Activated CD8-positive, alpha-beta memory T cell treated with anti-CD3 and anti-CD28 coated beads, Interleukin-2, amount 10 ng/mL, durations not matched to agents 7 days and 5 days (primary cell): ENCODE measurements at places on chromosomes 2 and 18.

DNA sequence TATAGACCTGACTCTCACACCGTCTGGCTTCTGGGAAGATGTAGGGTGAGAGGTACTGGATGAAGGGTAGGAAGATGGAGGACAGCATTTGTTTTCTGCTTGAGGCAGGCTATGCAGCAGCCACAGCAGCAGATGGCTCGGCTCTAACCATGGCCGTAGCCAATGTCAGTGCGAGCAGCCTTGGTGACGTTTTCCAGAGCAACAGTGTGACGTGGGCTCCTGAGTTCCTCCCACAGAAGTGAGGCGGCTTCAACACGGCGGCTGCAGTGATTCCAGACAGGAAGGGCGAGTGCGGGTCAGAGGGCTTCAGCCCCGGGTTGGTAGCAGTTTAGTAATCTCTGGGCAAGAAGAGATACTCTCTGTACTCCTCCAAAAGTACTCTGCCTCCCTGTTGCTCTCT, 133.0 kb upstream of the MYT1L start:
- no peak overlapping the region for H3K4me3 ChIP-seq
- no peaks in the 10 kb centered on the region for H3K27me3 ChIP-seq

GRCh38 chr2:147382322-147382948, 462.4 kb upstream of the ACVR2A start:
- H3K36me3 ChIP-seq, result no peaks in the 10 kb centered on the region
- H3K27ac ChIP-seq, result no peak overlapping the region
- H3K4me1 ChIP-seq, result no peaks in the 10 kb centered on the region
- no peaks in the 10 kb centered on the region for H3K27me3 ChIP-seq

DNA sequence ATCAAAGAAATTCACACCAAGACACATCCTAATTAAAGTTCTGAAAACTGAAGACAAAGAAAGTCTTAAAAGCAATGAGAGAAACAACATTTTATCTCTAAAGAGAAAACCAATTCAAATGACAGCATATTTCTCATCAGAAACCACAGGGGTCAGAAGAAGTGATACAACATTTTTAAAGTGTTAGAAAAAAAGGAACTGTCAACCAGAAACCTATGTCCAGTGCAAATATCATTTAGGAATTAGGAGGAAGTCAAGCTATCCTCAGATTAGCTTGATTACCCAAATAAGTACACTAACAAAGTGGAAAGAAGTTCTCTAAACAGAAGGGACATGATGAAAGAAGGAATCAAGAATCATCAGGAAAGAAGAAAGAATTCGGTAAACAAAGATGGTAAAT, 59.5 kb upstream of the BCL2L11 start:
- H3K36me3 ChIP-seq, result peaks cover 6% of the 10 kb centered on the region
- H3K27ac ChIP-seq, result no peak overlapping the region
- peaks cover 2% of the 10 kb centered on the region for H3K4me1 ChIP-seq
- peaks cover 64% of the 10 kb centered on the region for H3K27me3 ChIP-seq
- no peak for DNase-seq

DNA sequence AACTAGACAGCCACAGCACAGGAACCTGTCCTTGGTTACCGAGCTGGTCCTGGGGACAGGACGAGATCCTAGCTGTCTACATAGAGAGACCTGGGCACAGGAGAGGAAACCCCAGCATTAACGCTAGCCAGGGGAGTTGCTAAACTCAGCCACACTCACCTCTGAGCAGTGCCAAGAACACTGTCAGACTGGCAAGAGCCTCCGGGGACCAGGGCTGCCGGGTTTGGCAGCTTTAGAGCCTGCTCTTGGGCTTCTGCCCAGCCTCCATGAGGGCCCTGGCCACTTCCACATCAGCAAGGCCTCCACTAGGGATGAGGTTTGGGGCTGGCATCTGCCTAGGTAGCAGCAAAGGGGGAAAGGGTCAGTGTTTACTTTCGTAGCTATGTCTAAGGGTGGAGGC, 6.7 kb downstream of the TMBIM1 start:
- no peak for DNase-seq
- peak overlapping the region; percentile 98 for H3K27ac ChIP-seq
- H3K4me1 ChIP-seq, result peaks cover 69% of the 10 kb centered on the region
- peak overlapping the region; percentile 86 for H3K4me3 ChIP-seq

DNA sequence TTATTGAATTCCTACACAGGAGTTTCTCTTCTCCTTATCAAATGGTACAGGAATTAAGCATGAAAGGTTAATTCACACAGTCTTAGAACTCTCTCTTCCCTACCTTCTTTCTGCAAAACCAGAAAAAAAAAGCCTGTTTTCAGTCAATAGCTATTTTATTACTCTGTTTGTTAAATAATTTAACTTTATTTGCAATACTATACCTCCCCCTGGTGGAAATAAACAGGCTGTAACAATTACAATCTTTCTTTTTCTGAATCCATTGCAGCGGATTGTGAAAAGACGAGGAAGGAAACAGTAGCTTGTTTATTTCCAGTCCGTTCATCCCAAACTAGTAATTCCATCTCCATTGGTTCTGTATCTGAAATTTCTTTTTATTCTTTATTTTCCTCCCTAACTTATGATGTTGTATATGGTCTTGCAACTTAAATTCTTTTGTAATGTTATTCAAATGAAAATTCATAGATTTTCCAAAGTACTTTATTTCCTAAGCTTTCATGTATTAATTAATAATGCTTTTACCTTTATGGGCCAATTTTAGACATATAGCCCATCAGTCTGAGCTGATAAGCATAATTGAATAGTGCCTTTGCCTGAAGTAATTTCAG, 165.2 kb downstream of the SH3BP4 start:
- no peak overlapping the region for H3K4me3 ChIP-seq
- H3K36me3 ChIP-seq, result peaks cover 1% of the 10 kb centered on the region
- H3K27me3 ChIP-seq, result peaks cover 16% of the 10 kb centered on the region
- H3K27ac ChIP-seq, result no peak overlapping the region
- no peak for DNase-seq

GRCh38 chr2:62010632-62011256, 105.3 kb downstream of the COMMD1 start:
- no peaks in the 10 kb centered on the region for H3K36me3 ChIP-seq
- H3K4me3 ChIP-seq, result no peak overlapping the region
- no peaks in the 10 kb centered on the region for H3K4me1 ChIP-seq
- no peak overlapping the region for H3K27ac ChIP-seq

- H3K36me3 ChIP-seq, result no peaks in the 10 kb centered on the region
- no peaks in the 10 kb centered on the region for H3K4me1 ChIP-seq
- no peak for DNase-seq
- H3K4me3 ChIP-seq, result no peak overlapping the region
Measured at GRCh38 chr18:55078303-55078932, 119.2 kb upstream of the CCDC68 start.

DNA sequence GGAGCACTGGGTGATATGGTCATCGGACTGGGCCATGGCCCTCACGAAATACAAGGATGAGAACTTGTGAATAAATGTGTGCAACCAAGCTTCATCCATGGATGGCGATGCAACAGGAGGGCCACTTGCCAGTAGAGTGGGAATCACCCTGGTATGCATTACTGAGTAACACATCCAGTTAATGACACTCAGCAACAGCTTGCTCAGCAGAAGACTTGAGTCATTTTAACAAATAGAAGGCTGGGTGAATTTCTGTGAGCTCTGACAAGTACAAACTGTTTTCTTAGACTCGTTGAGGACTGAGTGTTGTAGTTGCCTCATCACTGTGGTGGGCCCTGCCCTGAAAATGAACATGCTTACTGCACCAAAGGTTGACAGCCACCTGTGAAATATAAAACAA, 221.6 kb downstream of the NCKAP5 start:
- no peak overlapping the region for H3K27ac ChIP-seq
- H3K4me1 ChIP-seq, result no peaks in the 10 kb centered on the region
- no peaks in the 10 kb centered on the region for H3K27me3 ChIP-seq
- no peak for DNase-seq
- H3K4me3 ChIP-seq, result no peak overlapping the region

GRCh38 chr2:240573516-240574385, 5.5 kb downstream of the RNPEPL1 start:
- no peak overlapping the region for H3K4me3 ChIP-seq
- no peak for DNase-seq
- H3K27ac ChIP-seq, result no peak overlapping the region
- H3K27me3 ChIP-seq, result no peaks in the 10 kb centered on the region
- peaks cover 33% of the 10 kb centered on the region for H3K4me1 ChIP-seq

- H3K27ac ChIP-seq, result no peak overlapping the region
- H3K36me3 ChIP-seq, result peaks cover 18% of the 10 kb centered on the region
- no peak for DNase-seq
- H3K4me3 ChIP-seq, result no peak overlapping the region
Measured at GRCh38 chr18:3015204-3015592, 2.3 kb upstream of the LPIN2 start.

DNA sequence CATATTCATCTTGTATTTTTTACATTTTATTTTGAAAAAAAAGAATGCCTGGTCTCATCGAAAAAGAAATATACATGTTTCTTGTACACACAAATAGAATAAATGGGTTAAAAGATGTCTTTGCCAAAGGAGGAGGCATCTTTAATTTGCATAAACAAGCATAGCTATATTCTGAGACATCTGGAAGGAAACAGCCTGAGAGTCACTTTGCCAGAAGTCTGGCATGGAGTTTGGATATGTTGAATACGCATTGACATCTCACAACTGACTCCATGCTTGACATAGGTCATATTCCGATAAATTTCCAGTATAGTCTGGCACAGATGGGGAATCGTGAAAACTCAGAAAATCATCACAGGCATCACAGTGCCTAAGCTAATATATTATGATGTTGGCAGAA, 1317.5 kb upstream of the CELF4 start:
- no peaks in the 10 kb centered on the region for H3K4me1 ChIP-seq
- no peak overlapping the region for H3K27ac ChIP-seq
- DNase-seq, result no peak
- H3K27me3 ChIP-seq, result no peaks in the 10 kb centered on the region
- H3K36me3 ChIP-seq, result no peaks in the 10 kb centered on the region

DNA sequence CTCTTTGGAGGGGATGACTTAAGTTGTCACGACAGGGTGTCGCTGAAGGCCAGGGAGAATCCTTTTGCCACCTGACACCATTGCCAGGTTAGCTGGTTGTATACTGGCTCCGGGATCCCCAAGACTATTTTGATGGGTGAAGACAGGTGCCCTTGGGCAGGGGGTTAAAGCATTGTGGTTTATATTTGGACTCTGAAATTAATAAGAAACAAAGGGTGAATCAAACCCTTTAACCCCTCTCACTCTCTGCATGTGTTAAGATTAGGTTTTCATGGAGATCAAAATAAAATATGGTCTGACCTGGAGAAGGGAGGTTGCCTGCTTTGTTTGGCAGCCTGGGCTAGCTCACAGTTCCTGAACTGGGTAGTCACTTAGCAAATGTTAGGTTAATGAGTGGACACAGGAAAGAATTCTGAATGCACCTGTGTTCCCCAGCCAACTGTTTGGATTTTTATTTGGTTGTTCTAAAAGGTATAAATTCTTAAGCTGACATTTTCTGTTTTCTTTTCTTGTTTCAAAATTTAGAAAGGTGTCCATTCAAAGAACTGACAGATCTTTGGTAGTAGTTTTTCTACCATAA, 301.7 kb downstream of the KCNS3 start:
- no peak overlapping the region for H3K4me3 ChIP-seq
- no peak overlapping the region for H3K27ac ChIP-seq
- H3K27me3 ChIP-seq, result peaks cover 3% of the 10 kb centered on the region
- no peaks in the 10 kb centered on the region for H3K4me1 ChIP-seq
- no peaks in the 10 kb centered on the region for H3K36me3 ChIP-seq
- no peak for DNase-seq

DNA sequence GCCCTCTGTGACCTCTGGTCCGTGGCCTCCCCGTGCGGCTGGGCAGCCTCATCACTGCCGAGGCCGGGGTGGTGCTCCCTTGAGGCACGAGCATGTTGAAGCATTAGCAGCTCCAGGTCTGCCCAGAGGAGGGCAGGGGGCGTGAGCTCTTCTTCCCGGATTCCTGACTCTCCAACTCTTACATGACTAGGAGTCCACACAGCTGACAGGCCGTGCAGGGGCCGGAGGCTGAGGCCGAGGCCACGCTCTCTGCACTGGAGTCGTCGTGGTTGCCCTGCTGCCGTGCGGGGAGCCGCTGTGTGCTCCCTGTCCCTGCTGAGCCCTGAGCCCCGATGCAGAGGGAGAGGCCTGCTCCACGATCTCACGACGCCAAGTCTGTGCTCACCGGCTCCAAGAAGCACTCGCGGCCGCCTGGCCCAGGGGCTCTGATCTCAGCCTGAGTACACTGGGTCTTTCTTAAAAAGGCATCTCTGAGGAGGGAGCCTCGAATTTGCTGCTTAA, 19.4 kb upstream of the KCNG2 start:
- H3K36me3 ChIP-seq, result no peaks in the 10 kb centered on the region
- DNase-seq, result no peak
- no peaks in the 10 kb centered on the region for H3K4me1 ChIP-seq
- no peaks in the 10 kb centered on the region for H3K27me3 ChIP-seq

- H3K27ac ChIP-seq, result no peak overlapping the region
- H3K27me3 ChIP-seq, result peaks cover 17% of the 10 kb centered on the region
- no peak overlapping the region for H3K4me3 ChIP-seq
- no peak for DNase-seq
- no peaks in the 10 kb centered on the region for H3K36me3 ChIP-seq
- H3K4me1 ChIP-seq, result no peaks in the 10 kb centered on the region
Measured at GRCh38 chr18:47331026-47331425, 79.6 kb upstream of the SKOR2 start.

DNA sequence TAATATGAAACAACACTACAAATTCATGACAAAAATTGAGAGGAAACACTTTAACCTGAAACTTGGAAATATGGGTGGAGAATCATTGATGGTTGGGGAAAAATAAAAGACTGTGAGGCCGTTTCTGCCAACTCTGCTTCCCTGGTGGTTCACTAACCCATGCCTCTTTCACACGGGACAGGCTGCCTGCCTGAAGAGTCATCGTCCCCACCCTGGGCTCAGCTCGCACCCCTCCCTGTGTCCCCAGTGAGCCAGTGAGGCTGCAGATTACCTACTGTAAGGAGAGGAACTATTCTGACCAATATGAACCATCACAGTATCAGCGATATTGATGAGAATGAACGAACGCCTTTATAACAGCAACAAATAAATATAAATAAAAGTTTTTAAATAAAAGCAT, 357.8 kb upstream of the CDH20 start:
- H3K27ac ChIP-seq, result no peak overlapping the region
- no peaks in the 10 kb centered on the region for H3K27me3 ChIP-seq
- DNase-seq, result no peak
- H3K36me3 ChIP-seq, result no peaks in the 10 kb centered on the region

DNA sequence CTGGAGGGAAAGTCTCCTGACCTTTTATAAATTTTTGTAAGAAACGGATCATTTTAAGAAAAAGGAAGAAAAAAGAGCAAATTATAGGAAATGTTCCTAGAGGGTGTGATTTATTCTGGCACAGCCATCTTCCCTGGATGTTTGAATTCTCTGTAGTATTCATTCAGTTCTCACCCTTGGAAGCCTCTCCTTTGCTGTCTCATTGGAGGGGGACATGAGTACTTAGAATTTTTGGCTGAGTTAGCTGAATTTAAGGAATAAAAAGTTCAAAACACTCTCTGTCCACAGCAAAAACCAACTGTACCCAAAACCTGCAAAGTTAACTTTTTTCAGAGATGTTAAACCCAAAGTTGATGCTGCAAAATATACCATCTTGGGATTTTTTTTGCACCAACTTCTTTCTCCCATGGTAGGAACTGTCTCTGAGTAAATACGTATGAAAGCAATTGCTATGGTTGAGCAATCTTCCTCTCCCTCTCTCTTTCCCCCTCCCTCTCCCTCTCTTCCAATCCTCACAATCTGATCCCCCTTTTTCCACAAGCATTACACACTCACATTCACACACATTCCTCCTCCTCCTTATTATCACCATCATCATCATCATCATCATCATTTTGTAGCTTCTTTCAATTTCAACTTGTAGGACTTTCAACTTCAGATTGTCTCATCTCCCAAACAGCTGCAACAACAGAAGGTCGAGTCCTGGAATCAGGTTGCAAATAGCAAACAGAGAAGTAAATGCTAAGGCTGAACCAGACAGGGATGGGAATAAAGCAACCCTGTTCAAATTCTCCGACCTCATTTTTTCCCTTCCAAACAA, 183.7 kb downstream of the GFPT1 start:
- H3K4me1 ChIP-seq, result no peaks in the 10 kb centered on the region
- H3K27me3 ChIP-seq, result peaks cover 20% of the 10 kb centered on the region
- no peak for DNase-seq
- no peak overlapping the region for H3K27ac ChIP-seq
